ENCODE measurements at places on chromosomes 1 and 21.
A peak's percentile ranks its signal among the peaks of the same experiment; 100 is the strongest.

DNA sequence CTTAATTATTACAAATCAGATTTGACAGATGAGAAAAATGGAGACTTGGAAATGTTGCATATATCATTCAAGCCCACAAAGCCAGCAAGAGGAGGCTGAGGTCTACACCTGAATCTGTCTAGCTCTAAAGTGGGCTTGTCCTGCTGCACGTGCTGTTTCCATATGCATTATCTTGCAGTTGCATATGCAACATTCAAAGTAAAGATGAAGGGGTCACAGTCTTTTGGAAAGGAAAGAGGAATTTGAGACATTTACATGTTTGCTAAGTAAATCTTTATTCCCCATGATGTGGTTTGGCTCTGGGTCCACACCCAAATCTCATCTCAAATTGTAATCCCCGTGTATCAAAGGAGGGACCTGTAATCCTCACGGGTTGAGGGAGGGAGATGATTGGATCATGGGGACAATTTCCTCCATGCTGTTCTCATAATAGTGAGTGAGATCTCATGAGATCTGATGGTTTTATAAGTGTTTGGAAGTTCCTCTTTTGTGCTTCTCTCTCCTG, 98.3 kb downstream of the BACH1 start:
- DNase-seq = no peak

DNA sequence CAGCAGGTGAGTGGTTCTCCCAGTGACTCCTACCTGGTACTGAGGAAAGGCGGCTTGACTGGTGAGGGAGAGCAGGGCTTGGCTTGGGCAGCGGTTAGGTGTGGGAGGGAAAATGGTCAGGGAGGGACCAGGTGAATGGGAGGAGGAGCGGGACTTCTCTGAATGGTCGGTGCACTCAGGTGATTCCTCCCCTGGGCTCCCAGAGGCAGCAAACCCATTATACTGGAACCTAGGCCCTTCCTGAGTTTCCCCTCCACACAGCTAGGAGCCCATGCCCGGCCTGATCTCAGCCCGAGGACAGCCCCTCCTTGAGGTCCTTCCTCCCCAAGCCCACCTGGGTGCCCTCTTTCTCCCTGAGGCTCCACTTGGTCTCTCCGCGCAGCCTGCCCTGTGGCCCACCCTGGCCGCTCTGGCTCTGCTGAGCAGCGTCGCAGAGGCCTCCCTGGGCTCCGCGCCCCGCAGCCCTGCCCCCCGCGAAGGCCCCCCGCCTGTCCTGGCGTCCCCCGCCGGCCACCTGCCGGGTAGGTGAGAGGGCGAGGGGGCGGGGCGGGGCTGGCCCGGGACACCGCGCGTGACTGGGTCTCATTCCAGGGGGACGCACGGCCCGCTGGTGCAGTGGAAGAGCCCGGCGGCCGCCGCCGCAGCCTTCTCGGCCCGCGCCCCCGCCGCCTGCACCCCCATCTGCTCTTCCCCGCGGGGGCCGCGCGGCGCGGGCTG, 2.3 kb downstream of the ARTN start:
- no peak for DNase-seq

- no peak for DNase-seq
Observed at GRCh38 chr1:11365744-11366387, 92.9 kb downstream of the UBIAD1 start.

- DNase-seq = no peak
Observed at GRCh38 chr1:44884746-44885145, 41.7 kb upstream of the PTCH2 start.

- no peak for DNase-seq
Observed at GRCh38 chr1:169680377-169681019, 30.9 kb downstream of the SELL start.

GRCh38 chr1:245582026-245582425, 427.2 kb downstream of the KIF26B start:
- no peak for DNase-seq

DNA sequence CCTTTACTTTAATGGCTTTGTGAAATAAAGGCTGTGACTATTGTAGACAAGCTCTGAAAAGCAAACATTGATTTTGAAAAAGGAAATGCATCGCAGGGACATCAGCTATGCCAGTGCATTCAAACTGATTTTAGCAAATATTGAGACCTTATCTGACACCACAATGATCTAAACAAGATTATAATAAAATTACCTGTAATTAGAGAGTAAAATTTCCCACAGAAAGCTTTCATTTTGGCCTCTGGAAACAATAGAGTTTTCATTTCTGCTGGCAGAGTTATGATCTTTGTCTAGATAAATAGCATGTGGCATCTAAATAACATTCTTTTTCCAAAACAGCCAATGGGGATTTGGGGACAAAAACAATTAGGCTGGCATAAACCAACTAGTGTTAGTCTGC, 650.4 kb upstream of the PRMT6 start:
- DNase-seq = no peak

DNA sequence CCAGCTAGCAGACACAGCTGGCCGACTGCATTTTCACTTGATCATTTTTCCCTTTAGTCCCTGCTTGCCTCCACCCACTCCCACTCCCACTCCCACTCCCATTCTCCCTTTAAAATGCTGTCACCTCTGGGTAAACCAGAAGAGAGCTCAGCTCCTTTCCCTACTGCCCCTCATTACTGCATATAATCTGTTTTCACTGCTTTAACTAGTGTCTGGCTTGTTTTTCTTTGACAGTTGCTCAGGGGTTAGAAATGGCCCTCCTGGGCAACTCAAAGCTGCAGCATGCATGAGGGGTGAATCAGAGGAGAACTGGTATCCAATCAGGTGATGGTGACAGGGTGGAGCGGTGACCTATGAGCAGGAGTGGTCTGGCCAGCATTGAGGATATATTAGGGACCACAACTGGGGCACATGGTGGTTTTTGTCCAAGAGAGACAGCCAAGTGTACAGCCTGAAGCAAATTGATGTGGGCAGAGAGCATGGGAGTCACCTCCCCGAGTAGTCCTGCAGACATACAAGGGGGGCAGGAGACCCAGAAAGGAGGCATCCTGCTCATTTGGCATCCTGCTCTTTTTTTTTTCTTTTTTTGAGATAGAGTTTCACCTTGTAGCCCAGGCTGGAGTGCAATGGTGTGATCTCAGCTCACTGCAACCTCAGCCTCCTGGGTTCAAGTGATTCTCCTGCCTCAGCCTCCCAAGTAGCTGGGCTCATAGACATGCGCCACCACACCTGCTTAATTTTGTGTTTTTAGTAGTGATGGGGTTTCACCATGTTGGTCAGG, 42.6 kb upstream of the SRSF10 start:
- no peak for DNase-seq

- DNase-seq = no peak
Observed at GRCh38 chr1:221469476-221469875, 272.4 kb downstream of the DUSP10 start.

DNA sequence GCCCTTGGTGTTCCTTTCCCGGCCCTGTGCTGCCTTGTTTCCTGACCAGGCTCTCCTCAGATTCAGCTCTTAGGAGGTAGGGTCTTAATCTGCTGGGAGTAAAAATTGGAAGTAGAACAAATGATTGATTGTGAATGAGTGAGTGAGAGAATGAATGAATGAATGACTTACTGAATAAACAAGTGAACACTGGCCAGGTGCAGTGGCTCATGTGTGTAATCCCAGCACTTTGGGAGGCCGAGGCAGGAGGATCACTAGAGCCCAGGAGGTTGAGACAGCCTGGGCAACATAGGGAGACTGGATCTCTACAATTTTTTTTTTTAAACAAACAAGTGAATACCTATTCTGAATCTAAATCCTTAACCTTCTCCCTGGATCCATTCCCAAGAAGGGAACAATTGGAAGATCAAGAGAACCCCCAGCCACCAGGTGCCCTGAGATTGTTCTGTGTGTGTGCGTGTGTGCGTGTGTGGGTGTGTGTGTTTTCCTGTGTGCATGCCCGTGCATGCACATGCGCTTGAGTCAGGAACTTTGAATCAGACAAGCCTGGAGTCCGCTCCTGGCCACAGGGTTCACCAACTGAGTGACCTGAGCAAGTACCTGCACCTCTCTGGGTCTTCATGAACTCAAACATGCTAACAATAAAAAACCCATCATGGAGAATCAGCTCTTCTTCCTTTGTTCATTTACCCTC, 24.3 kb upstream of the CITED4 start:
- DNase-seq = no peak

DNA sequence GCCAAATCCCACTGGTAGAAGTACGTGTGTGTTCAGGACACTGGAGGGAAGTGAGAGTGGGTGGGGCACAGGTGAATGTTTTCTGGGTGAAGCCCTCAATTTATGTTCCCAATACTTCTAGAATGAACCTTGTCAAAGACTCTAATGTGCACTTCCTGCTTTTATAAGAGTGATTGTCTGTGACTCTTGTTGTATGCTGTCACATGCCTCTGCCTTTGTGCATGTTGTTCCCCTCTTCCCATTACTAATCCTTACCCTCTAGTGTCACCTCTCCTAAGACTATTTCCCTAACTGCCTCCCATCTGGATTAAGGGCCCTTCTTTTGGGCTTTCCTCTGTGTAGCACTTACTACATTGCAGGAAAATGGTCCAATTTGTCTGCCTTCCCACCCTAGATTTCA, 2.5 kb upstream of the LINGO4 start:
- DNase-seq = no peak

GRCh38 chr1:200802865-200803512, 64.3 kb downstream of the CAMSAP2 start:
- peak; percentile 48 for DNase-seq

DNA sequence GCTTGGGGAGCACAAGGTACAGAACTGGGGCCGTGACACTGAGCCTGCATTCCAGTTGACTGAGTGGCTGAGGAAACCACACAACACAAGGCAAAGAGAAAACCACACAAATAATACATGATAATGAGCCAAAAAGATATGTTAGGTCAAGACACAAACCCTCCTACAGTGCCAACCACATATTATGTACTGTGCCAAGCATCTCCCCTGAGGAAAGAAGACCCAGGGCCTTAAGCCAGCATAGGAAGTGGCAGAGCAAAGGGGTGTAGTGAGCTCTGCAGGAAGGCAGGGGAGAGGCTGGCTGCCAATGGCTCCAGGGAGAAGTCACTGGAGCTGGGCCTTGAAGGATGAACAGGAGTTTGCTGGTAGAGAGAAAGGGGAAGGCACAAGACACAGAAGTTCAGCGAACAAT, 28.2 kb downstream of the CTNNBIP1 start:
- no peak for DNase-seq

DNA sequence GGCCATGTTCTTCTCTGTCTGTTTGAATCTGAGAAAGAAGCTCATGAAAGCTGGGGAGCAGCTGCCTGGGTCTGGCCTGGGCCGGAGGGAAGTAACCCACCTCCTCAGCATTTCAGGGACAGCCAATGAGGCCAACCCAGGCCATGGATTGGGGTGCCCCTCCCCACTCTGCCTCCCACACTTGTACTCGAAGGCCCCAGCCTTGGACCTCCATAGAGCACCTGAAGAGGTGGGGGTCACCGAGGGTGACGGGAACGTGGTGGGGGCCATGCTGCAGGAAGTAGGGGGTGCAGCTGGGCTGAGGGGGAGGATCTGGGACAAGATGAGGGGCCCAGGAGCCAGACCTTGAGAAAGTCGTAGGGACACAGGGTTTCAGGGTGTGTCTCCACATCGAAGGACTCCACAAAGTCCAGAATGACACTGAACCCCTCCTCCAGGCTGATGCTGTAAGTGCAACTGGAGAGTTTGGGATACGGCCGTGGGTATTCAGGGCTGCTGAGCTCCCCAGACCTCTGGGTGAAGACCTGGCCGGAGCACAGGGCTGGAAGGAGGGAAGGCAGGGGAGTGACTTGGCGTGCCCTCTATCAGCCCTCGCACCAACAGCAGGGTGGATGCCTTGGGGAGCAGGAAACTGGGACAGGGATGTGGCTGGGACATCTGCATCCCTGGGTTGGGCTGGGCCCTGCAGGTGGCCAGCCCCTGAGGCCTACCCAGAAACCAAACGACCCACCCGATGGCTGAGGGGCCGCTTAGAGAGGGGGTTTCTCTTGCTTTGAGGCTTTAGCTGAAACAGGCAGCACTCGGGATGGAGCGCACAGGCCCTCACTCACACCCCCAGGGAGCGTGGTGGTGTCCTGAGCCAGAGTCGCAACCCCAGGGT, 3.8 kb downstream of the MASP2 start:
- DNase-seq = no peak

Measured in DMS79 (cell line).